ENCODE measurements at places on chromosomes 11 and 22. TPM values are rescaled to one million over a fixed set of nuclear protein-coding genes. Genes with fewer than 3 reads are reported as not detected.
A peak's percentile ranks its signal among the peaks of the same experiment; 100 is the strongest.

DNA sequence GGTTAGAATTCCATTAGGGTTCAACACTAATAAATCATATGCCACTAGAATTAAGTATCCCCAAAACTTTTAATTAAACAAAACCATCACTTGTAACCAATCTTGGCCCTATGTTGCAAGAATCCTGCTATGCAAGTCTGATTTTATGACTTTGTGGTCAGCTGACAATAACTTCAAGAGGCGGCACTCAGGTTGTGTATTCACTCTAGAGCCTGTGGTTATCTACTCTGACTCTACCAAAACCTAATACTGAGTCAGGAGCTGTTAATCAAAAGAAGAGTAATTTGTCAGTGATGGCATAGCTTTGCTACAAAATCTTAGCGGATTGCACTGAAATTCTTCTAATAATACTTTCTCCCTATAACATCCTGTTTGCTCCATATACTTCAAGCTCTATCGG is 253.7 kb downstream of the AASDHPPT start:
- no peak for DNase-seq

DNA sequence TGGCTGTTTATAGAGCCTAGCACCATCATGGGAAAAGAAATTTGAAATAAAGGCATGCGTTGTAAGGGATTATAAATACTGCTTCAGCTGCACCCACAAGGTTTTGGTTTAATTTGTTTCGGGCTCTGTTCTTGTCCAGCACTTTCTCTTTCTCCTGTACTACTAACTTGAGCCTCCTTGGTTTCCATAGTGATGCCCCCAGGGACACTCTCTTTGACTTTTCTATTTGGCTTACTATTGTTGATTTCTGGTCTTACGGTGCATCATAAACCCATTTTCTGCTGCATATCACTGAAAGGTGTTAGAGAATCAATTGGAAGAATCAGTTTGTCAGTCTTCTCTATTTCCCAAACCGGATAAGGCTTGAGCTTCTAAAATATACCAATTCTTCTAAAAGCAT is 1674.3 kb upstream of the RAG2 start:
- DNase-seq, result no peak

- no peak for DNase-seq
Measured at GRCh38 chr11:95241681-95242081, 10.7 kb upstream of the SESN3 start.

FOSL1 gene
- polyA plus RNA-seq, result 0.22 TPM

SHISAL1 gene
- polyA plus RNA-seq, result 1.4 TPM

DNA sequence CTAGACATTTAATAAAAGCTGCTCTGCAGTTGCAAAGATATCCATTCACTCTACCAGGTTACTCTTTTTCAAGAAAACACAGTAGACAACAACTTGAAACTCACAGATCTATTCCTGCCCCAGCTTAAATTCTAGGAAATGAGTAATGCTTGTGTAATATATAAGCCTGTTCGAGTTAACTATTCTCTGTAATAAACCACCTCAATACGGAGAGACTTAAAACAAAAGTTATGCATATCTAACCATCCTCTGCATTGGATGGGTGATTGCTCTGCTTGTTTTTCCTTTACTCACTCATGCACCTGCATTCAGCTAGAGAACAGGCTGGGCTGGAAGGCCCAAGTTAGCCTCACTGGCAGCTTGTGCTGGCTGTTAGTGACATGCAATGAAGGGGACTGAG is 13.3 kb downstream of the LRRC4C start:
- no peak for DNase-seq

DNA sequence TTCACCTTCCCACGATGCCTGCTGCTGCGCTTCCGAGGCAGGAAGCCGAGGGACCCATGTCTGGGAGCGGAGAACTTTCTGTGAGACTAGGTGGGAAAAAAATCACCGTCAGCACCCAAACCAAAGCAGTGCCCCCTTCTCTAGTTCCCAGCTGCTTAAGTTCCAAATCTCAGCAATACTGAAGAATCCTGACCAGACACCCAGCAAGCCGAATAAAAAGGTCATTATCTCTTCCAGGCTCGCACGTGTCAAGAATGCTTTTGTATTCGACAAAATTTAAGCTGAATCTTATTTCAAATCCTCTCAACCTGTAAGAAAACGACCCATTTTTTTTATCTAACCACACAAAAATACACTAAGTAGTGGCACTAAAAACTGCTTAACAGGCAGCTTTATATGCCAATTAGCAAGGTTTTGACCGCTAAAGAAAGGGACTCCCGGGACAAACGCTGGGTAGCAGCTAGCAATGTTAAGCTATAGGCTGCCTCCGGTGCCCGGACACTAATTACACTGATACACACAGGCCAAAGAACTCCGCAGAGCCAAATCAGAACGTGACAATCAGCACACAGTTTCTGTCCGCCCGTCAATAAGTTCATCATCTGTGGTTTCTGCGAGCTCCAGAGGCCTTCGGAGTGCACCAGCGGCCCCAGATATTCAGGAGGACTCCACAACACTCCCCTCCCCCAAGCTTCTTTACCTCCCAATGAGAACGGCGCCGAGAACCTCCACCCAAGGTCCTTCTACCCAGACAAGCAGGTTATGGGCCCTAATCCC is 728 bp downstream of the RPL3 start:
- no peak for DNase-seq

OR5P2 gene
- polyA plus RNA-seq, result 0.15 TPM

DNA sequence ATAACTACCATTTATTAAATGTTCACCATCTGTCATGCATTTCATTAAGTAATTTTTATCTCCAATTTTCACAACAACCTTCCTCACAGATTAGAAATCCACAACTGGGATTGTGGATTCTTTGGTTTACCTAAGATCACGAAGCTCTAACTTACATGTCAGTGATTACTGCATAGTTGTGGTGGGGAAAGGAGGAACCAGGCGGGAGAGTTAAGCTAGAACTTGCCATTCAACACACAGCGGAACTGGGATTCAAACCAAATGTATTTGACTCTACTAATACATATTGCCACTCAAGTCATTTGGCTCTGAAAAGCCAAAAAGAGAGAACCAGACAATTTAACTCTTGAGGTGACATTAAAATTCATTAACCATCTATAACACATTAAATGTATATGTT is 10.4 kb upstream of the LAYN start:
- DNase-seq, result no peak

DCHS1 gene
- polyA plus RNA-seq, result 32.9 TPM

- no peak for DNase-seq
Measured at GRCh38 chr11:17379383-17380180, 8.9 kb downstream of the KCNJ11 start.

DNA sequence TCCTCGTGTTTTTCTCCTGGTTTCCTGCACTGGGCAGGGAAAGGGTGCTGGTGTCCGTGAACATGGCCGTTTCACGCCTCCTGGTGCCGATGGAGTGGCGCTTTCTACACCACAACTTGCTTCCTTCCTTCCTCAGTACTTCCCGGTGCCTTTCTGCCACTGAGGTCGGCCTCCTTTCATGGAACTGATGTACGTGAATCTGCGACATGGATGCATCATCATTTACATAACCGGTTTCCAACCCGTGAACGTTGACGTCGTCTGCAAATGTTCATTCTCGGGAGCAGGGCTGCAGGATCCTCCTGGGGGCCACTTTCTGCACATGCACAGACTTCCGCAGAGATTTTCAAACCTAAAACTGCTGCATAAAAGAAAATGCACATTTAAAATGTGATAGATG is 474.4 kb downstream of the BRD1 start:
- no peak for DNase-seq

DNA sequence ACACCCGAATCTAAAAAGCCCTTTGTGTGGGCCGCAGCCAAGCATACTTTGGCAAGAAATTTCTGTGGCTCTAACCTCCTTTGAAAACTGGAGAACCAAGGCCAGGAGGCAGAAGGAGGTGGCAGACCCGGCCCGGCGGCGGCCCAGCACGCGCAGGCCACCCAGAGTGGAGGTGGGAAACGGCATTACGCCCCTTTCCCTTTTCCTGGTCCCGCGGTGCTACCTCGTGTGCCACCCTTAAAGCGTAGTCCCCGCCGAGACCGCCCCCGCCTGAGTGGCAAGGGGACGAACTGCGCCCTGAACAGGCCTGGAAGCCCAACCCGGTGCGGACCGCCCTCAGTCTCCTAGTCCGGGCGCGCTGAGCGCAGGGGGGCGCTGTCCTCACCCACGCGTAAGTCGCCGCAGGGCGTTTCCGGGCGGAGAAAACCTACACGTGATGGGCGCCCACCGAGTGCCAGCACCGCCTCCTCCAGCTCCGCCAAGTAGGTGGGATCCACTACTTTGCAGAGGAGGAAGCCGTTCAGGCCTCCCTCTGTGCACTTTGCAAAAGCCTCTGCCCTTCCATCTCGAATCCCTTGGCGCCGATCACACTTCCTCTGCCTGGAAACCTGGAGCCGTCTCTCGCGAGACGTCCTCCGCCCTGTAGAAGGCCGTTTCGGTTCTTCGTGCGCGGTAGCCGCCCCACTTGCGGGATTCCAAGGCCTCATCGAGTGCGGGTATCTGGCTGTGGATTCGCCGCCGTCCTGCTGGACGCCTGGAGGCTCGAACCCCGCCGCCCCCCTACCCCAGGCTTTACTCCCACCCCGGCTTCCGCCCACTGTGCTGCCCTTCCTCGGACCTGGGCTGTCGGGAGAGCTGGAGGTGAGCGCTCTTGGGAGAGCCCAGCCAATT is at the start of gene ACCS:
Gene ACCS (plus strand): TSS at position 430 of the 891 bp plus-strand sequence. CDS start 1,358 bp downstream, outside the sequence.
- DNase-seq, result peak; percentile 97

DNA sequence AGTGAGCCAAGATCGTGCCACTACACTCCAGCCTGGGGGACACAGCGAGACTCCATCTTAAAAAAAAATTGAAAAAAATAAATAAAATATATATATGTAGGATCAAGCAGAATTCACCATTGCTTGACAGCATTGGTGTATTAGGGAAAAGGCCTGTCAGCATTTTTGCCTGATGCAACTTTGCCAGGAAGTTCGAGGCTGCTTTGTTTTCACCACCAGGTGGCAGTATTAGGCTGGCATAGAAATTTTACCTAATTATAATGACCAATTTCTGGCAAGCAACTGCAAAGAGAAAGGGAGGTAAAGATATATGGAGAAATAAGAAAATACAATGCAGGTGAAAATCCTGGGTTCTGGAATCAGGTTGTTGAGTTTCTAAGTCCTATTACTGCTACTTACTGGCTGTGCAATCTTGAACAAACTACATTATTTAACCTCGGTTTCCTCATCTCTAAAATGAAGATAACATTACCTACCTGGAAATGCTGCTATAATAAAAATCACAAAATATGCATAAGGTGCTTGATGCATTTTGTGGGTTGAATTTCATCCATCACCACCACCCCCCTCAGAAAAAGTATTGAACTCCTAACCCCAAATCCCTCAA is 24.7 kb downstream of the LAYN start:
- peak; percentile 80 for DNase-seq

CAT gene
- 225 TPM for polyA plus RNA-seq

DNA sequence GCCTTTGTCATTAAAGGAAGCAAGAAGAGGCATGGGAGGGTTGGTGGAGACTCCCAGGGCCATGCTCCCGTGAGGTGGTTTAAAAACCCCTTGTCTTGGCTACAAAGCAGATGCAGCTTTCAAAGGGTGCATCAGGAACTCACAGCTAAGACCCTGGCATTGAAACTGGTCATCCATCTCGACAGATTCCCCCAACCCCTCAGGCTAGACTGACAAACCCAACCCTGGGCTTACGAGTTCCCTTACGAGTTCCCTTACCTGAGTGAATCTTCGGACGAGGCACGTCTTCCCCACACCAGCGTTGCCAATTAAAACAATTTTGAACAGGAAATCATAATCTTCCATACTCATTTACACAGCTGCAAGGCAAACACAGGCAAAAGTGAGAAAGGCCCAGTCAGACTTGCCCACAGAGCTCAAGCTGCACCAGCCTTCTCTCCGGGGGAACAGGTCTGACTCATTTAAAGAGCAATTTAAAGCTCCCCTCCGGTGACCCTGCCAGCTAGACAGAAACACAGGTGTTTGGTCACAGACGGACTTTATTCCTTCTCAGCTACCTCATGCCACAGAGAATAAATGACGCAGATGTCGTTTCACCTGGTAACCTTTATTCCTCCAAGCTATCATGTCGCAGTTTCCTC is 74.6 kb downstream of the RAB30 start:
- DNase-seq, result no peak

GRCh38 chr22:26330971-26331625 is 98.0 kb upstream of the ASPHD2 start:
- peak; percentile 7 for DNase-seq

NLRP6 gene
- polyA plus RNA-seq, result not detected

FJX1 gene
- polyA plus RNA-seq, result 6.0 TPM

- no peak for DNase-seq
Measured at GRCh38 chr11:33672273-33672672, 28.4 kb downstream of the C11orf91 start.

SYCE3 gene
- polyA plus RNA-seq, result not detected

- DNase-seq, result no peak
Measured at GRCh38 chr11:130076778-130077481, 7.2 kb downstream of the APLP2 start.

- DNase-seq, result peak; percentile 96
Measured at GRCh38 chr11:106021967-106022794, at the start of gene MSANTD4. MSANTD4 (minus strand) TSS chr11:106022240; CDS start chr11:106010917, 11,323 bp downstream.

DNA sequence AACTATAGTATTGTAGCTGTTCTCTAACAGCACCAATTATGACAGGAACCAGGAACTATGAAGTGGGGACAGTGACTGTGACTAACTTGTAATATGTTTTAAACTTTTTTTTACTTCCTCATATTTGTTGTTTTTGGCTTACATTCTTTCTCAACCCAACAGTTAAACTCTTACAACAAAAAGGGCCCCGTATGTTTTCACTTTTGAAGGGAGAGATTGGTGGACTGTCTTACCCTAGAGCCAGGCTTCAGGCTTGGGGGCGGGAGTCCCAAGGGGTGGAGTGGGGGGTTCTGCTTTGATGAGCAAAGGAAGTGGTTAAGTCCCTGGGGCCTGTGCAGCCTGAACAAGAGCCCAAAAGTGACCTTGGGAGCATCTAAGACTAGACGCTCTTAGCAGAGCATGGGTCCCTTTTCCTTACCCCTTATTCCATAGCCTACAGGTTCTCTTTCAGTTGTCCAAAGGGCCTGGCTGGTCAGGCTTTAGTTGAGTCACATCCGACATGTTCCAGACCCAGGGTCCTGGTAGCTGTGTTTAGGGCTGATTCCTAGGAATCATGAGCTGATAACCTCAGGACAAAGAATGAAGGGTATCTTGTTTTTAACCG is 38.8 kb downstream of the STIM1 start:
- no peak for DNase-seq

DNA sequence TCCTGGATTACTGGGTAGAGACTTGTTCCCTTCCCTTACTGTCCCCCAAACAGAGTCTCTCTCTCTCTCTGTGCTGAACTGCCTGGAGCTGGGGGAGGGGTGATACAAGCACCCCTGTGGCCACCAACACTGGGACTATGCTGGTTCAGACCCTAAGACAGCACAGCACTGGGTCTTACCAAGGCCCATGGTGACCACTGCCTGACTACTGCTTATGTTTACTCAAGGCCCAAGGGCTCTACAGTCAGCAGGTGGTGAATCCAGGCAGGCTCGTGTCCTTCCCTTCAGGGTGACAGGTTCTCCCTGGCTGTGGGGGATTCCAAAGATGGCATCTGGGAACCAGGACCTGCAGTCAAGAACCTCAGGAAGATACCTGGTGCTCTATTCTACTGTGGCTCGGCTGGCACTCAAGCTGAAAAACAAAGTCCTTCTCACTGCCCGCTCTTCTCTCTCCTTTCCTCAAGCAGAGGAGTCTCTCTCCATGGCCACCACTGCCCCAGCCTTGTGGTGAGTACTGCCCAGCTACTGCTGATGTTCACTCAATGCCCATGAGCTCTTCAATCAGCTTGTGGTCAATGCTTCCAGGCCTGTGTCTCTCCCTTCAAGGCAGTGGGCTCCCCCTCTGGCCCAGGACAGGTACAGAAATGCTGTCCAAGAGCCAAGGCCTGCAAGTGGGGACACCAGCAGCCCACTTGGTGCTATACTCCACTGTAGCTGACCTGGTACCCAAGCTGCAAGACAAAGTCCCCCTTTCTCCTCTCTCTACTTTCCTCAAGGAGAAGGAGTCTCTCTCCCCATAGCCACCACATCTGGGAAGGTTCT is 41.8 kb upstream of the SHANK2 start:
- DNase-seq, result no peak

Data from left lung (tissue), 14 donors.